ENCODE measurements at places on chromosomes 3 and 15. TPM values are rescaled to one million over a fixed set of nuclear protein-coding genes. Genes with fewer than 3 reads are reported as not detected.

GRCh38 chr3:106176734-106177133 lies 307.9 kb upstream of the CBLB start:
- H3K27me3 ChIP-seq: no peaks in the 10 kb centered on the region
- H3K36me3 ChIP-seq: no peaks in the 10 kb centered on the region
- DNase-seq: peak; percentile 46
- H3K4me1 ChIP-seq: peaks cover 20% of the 10 kb centered on the region
- peak overlapping the region; percentile 30 for H3K27ac ChIP-seq
- peak overlapping the region; percentile 35 for H3K4me3 ChIP-seq

DNA sequence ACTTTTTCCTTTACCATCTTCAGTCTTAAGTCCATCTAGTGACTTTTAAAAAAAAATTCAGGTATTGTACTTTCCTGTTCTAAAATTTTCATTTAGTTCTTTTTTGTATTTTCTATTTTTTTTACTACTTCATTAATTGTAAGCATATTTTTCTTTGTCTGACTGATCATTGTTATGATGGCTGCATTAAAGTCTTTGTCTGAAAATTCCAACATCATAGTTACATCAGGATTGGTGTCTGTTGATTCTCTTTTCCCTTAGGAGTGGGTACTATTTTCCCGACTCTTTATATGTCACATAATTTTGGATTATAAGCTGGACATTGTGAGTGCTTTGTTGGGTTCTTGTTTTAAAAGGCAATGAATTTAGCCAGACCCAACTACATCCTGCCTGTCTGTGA lies 34.9 kb upstream of the POLR2M start:
- no peaks in the 10 kb centered on the region for H3K27me3 ChIP-seq
- no peak overlapping the region for H3K27ac ChIP-seq
- H3K4me3 ChIP-seq: no peak overlapping the region
- no peaks in the 10 kb centered on the region for H3K36me3 ChIP-seq

- H3K36me3 ChIP-seq: no peaks in the 10 kb centered on the region
- DNase-seq: peak; percentile 54
- peak overlapping the region; percentile 33 for H3K27ac ChIP-seq
- no peak overlapping the region for H3K4me3 ChIP-seq
- H3K27me3 ChIP-seq: no peaks in the 10 kb centered on the region
Observed at GRCh38 chr15:64883100-64883581, 28.6 kb upstream of the ANKDD1A start.

DNA sequence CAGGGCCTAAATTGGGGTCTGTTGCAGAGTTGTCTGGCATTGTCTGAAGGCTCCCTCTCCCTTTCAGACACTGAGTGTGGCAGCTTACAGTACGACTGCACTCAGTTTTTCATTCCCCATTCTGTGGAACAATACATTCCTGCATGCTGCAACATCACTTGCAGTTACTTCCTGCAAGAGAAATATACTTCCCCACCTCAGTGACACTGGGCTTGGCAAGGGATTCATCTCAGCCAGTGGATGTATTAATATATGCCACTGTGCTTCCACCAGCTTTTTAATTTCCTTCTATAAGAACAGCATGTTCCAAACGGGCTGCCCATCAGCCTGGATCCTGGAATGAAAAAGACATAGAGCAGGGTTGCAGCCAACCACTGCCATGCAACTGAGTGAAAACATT lies 23.1 kb downstream of the B3GALNT1 start:
- H3K27ac ChIP-seq: no peak overlapping the region
- no peaks in the 10 kb centered on the region for H3K27me3 ChIP-seq
- no peak for DNase-seq
- no peak overlapping the region for H3K4me3 ChIP-seq
- H3K36me3 ChIP-seq: no peaks in the 10 kb centered on the region

DNA sequence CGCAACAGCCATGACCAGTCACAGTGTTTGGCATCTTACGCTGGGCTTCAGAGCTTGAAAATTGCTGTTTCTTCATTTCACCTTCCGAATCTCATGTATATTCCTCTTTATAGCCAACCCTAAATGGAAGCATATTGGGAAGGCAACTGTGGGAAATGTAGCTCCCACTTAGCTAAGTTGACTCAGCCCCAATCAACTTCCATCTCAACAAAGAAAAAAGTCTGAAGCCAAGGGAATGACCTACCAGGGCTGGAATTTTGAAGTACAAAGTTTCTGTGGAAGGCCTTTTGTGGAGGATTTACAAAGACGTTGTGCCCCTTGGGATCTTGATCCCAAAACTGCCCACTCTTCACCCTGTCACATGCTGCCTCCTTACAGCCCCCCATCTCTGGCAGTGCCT lies 85.2 kb upstream of the OXTR start:
- H3K36me3 ChIP-seq: no peaks in the 10 kb centered on the region
- no peak overlapping the region for H3K27ac ChIP-seq
- H3K27me3 ChIP-seq: no peaks in the 10 kb centered on the region
- no peak for DNase-seq

GRCh38 chr3:72242326-72242725 lies 457.4 kb upstream of the PROK2 start:
- no peak overlapping the region for H3K4me3 ChIP-seq
- peaks cover 12% of the 10 kb centered on the region for H3K4me1 ChIP-seq
- H3K36me3 ChIP-seq: no peaks in the 10 kb centered on the region
- peaks cover 10% of the 10 kb centered on the region for H3K27me3 ChIP-seq
- DNase-seq: no peak

DNA sequence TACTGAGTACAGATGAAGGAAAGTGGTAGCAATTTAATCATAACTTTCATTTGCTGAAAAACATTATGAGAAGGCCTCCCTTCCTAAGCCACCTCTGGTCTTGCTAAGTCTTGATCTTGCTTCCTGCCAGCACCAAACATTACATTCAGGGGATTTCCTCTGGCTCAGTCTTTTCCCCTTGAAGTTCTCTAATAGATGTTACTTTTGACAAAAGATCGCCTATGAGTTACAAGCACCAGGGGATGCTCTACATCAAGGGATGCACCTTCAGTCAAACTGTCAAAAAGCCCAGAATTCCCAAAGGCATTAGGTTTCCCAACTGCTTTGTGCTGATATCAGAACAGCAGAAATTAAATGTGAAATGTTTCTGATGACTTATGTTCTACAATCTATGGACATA lies 47.3 kb downstream of the AQP9 start:
- no peak overlapping the region for H3K27ac ChIP-seq
- DNase-seq: no peak
- H3K27me3 ChIP-seq: peaks cover 5% of the 10 kb centered on the region
- no peaks in the 10 kb centered on the region for H3K36me3 ChIP-seq

GRCh38 chr3:61452535-61453090 lies 108.8 kb upstream of the PTPRG start:
- no peaks in the 10 kb centered on the region for H3K36me3 ChIP-seq
- no peak overlapping the region for H3K4me3 ChIP-seq
- H3K4me1 ChIP-seq: no peaks in the 10 kb centered on the region
- H3K27me3 ChIP-seq: no peaks in the 10 kb centered on the region
- DNase-seq: no peak

DNA sequence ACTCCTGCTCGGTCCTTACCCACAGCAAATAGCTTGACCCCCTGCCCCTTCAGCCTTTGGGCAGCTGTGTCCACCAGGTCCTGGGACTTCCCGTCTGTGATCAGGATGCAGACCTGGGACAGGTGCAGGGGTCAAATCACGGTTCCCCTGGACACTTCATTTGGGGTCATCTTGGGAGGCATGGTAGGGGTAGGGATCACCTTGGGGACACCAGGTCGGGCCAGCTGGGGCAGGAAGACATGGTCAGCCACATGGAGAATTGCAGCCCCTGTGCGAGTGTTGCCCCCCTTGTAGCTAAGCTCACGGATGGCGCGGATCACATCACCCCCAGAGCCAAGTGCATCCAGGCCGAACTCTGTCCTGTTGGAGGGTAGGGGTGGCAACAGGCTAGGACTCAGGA lies 1.8 kb downstream of the COL7A1 start:
- H3K4me3 ChIP-seq: no peak overlapping the region
- DNase-seq: no peak
- H3K36me3 ChIP-seq: no peaks in the 10 kb centered on the region
- no peak overlapping the region for H3K27ac ChIP-seq
- peaks cover 9% of the 10 kb centered on the region for H3K4me1 ChIP-seq

GRCh38 chr3:10437272-10437994 lies 68.0 kb downstream of the ATP2B2 start:
- peak; percentile 57 for DNase-seq
- peak overlapping the region; percentile 65 for H3K27ac ChIP-seq
- no peaks in the 10 kb centered on the region for H3K36me3 ChIP-seq
- no peaks in the 10 kb centered on the region for H3K27me3 ChIP-seq
- peak overlapping the region; percentile 18 for H3K4me3 ChIP-seq
- peaks cover 57% of the 10 kb centered on the region for H3K4me1 ChIP-seq

DNA sequence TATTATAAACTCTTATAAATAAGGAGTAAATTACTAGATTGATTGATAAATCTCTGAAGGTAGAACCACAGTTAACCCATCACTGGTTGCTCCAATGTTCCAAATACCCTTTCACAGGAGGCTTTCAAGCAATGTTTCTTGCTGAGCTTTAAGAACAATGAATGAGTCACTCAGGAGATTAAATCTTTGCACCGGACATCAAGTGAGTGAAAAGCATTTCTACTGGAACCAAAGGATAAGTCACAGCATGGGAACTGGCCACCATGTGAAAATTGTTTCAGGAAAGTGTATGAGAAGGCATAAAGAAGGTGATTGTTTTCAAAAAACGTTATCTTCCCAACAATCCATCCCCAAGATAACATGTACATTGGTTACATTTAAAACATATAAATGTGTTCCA lies 90.6 kb downstream of the CNTN3 start:
- no peak for DNase-seq
- H3K27ac ChIP-seq: no peak overlapping the region
- H3K4me3 ChIP-seq: no peak overlapping the region
- H3K36me3 ChIP-seq: no peaks in the 10 kb centered on the region

- no peaks in the 10 kb centered on the region for H3K36me3 ChIP-seq
- no peaks in the 10 kb centered on the region for H3K27me3 ChIP-seq
- H3K27ac ChIP-seq: peak within 1 kb of the TSS; percentile 98
- H3K4me1 ChIP-seq: peaks cover 23% of the 10 kb centered on the region
- peak; percentile 94 for DNase-seq
Observed at GRCh38 chr15:44426975-44427755, at the start of gene CTDSPL2. Gene CTDSPL2 (plus strand): TSS chr15:44427629. CDS start chr15:44459015, 31,386 bp downstream.

- no peaks in the 10 kb centered on the region for H3K4me1 ChIP-seq
- no peak overlapping the region for H3K4me3 ChIP-seq
- DNase-seq: no peak
- H3K27me3 ChIP-seq: no peaks in the 10 kb centered on the region
Observed at GRCh38 chr15:68022061-68022460, 32.1 kb upstream of the PIAS1 start.

GRCh38 chr15:93029836-93030429 lies 59.1 kb downstream of the RGMA start:
- H3K27ac ChIP-seq: no peak overlapping the region
- H3K36me3 ChIP-seq: peaks cover 27% of the 10 kb centered on the region
- peaks cover 5% of the 10 kb centered on the region for H3K4me1 ChIP-seq
- no peak overlapping the region for H3K4me3 ChIP-seq
- no peaks in the 10 kb centered on the region for H3K27me3 ChIP-seq

DNA sequence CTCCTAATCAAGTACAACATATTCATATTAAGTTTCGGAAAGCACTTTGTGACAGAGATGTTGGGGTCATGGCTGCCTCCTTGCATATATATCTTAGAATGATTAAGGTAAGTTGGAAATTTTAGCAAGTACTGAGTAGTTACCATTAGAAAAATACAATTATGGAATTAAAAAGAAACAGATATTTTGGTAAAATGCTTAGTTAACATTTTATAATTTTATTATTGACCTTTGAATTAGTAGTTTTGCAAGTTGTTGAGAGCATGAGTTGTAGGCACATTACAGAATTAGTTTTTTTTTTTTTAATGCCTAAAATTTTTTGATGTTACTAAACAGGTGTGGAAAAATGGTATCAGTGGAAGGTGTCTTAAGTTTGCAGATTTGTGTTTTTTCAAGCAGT lies 20.6 kb downstream of the AP4E1 start:
- DNase-seq: no peak
- no peak overlapping the region for H3K27ac ChIP-seq
- H3K36me3 ChIP-seq: peaks cover 10% of the 10 kb centered on the region

DNA sequence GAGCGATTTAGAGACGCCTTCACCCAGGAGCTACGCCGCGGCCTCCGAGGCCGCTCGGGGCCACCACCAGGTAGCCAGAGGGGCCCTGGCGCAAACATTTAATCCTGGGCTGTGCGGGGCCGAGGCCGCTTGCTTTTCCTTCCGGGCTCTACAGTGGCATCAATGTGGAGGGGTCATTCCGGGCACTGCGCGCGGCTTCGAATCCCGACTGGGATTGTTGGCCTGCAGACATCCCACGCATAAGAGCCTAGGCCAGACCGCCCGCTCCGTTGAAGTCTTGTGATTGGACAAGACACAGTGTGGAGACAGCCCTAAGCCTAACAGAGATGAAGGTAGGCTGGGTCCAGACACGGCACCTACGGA lies 568 bp upstream of the NCBP2 start:
- peak overlapping the region; percentile 67 for H3K27ac ChIP-seq
- H3K4me3 ChIP-seq: peak overlapping the region; percentile 98
- H3K27me3 ChIP-seq: no peaks in the 10 kb centered on the region
- DNase-seq: no peak

DNA sequence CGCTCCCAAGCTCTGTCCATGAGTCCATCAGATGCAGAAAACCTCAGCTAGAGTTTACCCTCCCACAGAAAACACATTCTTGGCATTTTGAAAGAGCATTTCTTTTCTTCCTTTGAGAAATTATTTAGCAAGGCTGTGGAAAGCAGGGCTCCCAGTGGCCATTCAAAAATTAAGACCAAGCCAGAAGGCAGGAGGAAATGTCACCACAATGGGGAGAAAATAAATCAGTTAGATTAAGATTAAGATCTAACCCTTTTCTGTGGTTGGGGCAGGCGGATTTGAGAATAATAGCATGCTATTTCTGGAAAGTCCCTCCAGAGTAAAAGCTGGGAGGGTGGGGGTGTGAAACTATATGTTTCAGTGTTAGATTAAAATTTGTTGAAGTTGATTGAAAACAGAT lies 20.2 kb downstream of the LRIG1 start:
- H3K36me3 ChIP-seq: no peaks in the 10 kb centered on the region
- no peaks in the 10 kb centered on the region for H3K27me3 ChIP-seq
- no peak overlapping the region for H3K4me3 ChIP-seq
- peaks cover 33% of the 10 kb centered on the region for H3K4me1 ChIP-seq
- no peak overlapping the region for H3K27ac ChIP-seq
- DNase-seq: peak; percentile 27

The IQGAP1 gene
- 216 TPM for total RNA-seq

The SST gene
- not detected for total RNA-seq

The INAFM2 gene
- 5.3 TPM for total RNA-seq

The SPTSSB gene
- not detected for total RNA-seq

The POC1A gene
- 2.4 TPM for total RNA-seq

Data from B cell (primary cell).